ENCODE measurements at places on chromosomes 3 and 15.

DNA sequence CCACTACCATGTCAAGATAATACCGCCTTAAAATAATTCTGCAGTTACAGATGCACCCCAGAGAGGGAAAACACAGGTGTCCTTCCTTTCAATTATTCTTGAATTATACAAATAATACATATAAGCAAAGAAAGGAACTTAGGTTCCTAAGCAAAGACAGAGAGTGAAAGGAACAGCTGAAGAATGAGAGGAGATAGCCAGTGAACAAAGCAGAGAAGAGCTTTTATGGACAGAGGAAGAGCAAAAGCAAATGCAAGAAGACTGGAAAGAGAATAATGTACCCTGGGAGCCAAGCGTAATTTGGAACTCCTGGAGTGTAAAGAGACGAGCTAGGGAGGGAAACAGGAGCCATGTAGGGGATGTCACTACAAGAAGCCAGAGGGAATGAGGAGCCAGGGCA is 21.7 kb downstream of the GPR176 start:
- DNase-seq = no peak

DNA sequence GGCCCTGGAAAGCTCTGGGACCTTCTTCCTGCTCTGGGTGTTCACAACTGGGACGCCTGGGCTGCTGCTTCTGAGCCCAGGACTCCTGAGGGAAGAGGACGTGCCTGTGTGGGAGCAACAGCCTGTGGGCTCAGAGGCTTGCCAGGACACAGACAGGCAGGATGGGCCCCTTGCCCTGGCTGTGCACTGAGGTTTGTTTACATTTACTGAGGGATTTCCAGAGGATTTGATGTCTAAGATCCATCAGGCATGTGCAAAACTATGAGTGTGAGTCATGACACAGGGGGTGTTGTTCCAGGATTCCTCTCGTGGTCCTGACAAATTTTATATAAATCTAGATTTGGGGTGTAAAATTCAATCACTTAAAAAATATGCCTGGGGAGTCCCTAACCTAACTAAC is 10.6 kb downstream of the CCR9 start:
- no peak for DNase-seq

- DNase-seq = no peak
Observed at GRCh38 chr3:22322861-22323260, 571.9 kb upstream of the ZNF385D start.

GRCh38 chr15:75753145-75753544 is 40.5 kb upstream of the CSPG4 start:
- no peak for DNase-seq

DNA sequence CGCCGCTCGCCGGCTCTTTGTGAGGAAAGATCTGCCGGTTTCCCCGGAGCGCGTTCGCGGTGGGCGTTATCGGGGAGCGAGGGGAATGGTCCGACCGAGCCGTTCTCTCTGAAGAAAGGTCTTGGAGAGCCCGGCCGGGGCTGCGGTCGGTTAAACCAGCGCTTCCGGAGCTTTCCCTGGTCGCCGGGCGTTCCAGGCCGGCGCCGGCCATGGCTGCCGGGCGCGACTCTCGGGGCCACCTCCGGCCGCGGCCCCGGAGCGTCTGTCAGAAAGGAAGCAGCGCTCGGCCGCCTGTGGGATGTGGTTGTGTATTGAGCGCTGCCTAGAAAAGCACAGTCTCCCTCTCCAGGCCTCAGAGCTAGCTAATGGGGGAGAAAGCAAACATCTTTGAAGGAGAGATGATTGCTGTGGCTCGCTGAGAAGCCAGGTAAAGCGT is 731 bp downstream of the FYTTD1 start:
- DNase-seq = no peak

DNA sequence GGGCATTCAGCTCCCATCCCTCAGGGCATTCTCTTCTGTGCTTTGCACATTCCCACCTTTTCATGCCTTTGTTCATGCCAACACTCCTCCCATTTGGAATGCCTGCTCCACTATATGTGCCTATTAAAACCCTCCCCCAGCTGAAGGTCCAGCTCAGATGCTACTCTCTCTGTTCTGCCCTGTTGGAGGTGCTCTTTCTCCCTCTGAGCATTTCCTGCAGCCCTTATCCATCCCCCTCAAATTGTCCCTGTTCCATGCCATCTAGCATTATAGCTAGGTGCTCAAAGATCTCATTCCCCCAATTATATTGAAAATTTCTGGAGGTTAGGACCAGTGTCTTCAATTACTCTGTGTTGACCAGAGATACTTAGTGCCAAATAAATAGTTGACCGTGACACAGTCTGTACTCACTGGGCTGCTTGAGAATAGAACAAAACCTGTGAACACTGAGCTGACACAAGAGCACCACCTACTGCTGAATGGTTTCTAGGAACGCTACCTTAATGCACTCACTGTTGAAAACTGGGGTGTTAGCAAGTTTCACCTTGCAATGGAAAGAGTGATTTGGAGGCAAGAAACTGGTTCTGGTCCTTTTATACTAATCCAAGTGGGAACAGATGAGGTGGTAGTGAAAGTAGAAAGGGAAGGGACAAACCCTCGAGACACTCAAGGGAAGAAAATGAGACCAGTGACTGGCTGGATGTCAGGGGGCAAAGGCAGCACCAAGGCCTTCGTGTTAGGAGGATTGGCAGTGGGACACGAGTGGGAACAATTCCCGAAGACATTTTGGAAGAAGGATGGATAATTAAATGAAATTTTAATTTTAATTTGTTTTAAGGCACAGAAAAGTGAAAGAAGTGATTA is 289.8 kb upstream of the ROPN1 start:
- peak; percentile 42 for DNase-seq

GRCh38 chr15:77817434-77817833 is 184.7 kb upstream of the LINGO1 start:
- DNase-seq = no peak

GRCh38 chr15:65980824-65981456 is 111.6 kb downstream of the RAB11A start:
- peak; percentile 51 for DNase-seq

DNA sequence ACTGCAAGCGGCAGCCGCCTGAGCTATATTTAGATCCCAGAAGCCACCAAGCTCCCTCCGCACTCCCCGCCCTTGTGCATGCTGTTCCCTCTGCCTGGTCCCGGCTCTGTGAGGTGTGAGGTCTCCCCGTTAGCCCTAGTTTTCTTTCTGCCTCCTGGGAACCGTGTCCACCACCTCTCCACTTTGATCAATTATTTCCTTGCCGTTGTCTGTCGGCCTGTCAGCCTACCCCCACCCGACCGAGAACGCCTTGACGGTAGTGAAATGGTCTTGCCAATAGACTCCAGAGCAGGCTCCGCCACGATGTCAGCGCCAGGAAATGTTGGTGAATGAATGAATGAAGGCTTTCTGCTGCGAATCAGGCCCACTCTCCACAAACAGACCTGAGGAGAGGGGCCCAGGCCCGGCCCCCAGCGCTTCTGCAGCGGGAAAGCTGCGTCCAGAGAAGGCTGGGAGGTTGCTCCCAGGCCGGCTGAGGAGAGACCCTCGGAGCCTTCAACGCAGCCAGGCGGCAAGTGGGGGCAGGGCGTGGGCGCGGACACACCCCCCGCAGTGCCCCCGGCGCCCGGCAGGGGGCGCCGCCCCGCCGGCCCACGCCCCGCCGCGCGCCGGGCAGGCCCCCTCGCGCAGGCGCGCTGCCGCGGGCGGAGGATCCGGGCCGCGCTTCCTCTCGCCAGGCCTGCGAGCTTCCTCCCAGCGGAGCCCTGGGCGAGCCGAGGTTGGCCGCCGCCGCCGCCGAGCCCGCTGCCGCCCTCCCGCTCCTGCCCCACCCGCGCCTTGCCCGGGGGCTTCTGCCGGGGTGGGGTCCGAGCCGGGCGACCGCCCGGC is at the start of gene CSK:
Gene CSK (plus strand): TSS at position 650 of the 828 bp plus-strand sequence. CDS start 16,218 bp downstream, outside the sequence.
- no peak for DNase-seq

- DNase-seq = no peak
Observed at GRCh38 chr3:138806376-138807080, 28.2 kb downstream of the PIK3CB start.

DNA sequence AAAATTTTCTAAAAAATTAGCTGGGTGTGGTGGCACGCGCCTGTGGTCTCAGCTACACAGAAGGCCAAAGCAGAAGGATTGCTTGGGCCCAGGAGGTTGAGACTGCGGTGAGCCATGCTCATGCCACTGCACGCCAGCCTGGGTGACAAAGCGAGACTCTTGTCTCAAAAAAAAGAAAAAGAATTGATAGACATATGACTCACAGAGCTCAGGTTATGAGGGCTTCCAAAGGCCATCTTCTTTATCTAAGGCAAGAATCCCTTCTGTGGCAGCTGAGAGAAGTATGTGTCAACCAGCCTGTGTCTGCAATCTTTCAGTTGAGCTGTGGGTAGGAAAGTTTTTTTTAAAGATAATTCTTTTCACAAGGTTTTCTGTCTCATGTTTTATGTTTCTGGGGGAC is 53.9 kb downstream of the MRPS25 start:
- DNase-seq = no peak

DNA sequence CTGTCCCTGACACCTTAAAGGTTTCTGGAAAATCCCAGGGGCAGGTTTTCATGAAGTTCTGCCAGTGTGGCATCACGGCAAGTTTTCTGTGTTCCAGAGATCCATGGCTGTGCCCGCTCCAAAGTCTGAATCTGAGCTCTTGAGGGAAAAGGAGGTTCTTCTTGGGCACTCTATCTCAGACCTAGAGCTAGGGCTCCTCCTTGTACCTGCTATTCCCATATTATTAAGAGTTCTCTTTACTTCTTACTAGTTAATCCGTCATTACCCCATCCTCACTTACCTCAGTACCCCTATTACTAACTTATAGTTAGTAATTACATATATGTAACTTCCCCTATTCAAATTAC is 5.9 kb upstream of the TRA2B start:
- DNase-seq = no peak

DNA sequence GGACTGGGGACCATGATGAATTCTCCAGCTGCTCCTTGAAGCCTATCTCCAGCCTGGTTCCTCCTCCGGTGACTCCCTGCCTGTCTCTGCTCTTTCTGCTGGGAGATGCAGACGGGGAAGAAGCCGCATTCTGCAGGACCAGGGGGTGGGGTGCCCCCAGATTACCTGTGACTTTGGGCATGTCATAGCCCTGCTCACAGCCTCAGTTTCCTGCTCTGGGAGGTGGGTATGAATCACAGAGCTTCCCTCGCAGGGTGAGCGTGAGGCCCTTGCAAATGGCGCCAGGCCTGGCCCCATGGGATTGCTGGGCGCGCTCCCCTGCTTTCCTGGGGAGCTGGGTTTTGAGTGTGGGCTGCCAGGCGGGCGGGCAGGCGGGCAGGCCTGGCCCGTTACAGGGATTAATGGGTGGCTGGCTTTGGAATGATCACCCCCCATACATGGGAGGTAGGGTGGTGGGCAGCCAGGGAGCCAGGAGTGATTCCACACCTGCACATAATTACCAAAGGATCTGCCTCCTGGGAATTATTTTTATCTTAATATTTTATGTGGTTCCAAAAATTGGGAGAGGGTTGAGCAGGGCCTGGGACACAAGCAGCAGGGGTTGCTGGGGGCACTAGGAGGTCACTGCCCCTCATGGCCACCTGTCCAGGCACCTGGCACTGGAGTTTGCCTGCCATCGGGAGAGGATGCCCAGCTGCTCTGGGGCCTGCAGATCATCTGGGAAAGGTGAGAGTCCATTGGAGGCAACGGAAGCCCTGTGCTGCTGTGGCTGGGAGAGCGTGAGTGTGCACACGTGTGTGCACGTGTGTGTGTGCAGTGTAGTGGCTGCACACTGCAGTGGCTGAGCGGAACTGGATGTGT is 106.8 kb downstream of the WNT7A start:
- no peak for DNase-seq

- DNase-seq = no peak
Observed at GRCh38 chr15:87781959-87782625, 474.4 kb downstream of the NTRK3 start.

DNA sequence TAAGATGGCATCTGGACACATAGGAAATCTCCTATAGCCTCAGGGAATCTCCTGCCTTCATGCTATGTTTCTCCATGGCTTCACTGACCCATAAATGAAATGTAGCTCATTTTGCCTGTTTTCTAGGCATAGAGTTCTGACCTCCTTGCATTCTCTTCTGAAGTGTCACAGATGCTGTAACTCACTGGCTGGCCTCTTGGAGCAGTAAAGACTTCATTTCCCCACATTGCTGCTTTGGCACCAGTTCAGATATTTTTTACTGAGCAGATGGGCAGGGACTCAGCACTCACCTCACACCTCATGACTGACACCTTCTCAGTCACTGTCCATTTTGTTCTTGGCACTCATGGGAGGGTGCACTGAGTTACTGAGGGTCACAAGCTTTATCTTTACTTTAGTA is 286.7 kb upstream of the TGFBR2 start:
- no peak for DNase-seq

GRCh38 chr3:46856576-46857471 is 6.4 kb downstream of the MYL3 start:
- DNase-seq = no peak

DNA sequence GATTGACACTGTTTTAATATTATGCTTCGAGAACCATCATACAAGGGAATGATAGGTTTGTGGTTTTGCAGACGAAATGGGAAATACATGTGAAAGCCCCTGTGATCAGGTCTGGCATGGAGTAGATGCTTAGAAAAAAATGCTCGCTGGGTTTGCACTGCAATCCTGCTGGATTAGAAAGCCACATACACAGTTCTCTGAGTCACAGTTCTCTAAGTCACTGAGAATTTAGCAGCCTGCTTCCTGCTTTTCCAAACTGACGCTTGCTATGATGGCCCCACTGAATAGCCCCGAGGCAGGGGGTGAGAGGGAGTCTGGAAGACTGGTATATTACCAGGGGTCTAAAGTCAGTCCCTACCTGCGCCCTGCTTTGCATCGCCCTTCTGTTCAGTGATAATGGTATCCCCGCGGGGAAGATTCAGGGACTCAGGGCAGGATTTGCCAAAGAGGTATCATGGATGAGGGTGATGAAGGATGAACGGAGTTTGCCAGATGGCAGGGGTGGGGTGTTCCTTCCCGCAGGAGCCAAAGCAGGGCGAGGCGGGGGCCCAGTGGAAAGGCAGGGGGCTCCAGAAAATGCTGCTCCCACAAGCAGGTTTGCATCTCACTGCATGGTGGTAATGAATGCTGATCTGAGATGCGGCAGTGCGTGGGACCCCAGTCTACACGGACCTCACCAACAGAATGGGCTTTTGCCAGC is 82.3 kb downstream of the IQSEC1 start:
- DNase-seq = no peak

DNA sequence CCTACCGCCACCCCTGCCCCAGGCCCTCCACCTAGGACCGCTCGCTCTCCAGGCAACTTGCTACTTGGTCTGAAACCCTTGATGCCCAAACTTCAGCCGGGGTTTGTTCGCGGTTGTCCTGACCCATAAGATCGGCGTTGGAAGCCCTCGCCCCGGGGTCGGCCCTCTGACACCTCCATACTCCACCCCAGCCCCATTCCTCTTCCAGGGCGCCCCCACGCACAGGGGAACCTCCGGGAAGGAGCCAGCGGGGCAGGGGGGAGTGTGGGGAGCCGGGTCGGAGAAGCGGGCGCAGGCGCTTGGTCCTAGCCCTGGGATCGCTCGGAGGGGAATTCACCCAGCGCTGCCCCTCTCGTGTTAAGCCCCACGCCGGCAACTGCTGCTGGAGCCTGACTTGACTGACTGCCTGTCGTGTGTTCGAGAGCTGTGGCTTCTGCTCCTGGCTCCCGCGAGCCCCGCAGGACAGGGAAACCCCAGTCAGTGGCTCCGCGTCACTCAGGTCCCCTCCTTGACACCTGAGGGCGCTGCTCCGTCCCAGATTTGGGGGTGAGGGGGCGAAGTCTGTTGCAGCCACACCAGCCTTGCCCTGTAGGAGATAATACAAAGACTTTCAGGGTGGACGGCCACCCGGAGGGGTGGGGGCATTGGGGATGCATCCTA is 675 bp downstream of the RYR3 start:
- no peak for DNase-seq

Data from HS-27A (cell line).